Fibroblast of lung (primary cell): ENCODE measurements at places on chromosomes 1 and 21.

DNA sequence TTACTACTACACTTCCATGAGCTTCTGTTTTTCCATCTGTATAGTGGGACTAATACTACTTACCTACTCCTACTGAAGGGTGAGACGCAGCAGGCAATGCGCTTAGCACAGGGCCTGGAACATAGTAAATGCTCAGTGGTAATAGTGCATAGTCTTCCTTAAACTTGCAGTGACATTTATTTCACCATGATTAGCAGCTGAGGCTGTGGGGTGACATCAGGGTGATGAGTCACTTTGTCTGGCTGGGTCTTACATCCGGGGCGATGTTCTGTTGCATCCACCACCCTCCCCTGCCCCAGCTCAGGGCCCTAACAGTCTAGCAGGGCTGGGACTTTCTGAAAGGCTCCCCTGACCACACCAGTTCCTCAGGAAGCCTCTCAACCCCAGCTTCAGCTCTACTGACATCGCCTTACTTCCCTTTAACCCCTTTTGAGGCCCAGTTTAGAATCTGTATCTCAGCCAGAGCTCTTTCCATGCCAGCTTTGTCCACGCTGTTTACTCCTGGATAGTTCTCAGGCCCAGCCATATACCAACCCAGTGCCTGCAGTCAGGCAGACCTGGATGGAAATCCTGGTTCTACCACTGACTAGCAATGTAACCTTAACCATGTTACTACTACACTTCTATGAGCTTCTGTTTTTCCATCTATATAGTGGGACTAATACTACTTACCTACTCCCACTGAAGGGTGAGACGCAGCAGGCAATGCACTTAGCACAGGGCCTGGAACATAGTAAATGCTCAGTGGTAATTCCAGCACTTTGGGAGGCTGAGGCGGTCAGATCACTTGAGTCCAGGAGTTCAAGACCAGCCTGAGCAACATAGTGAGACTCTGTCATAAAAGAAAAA is 66.3 kb downstream of the CD58 start:
- peak; percentile 75 for DNase-seq

DNA sequence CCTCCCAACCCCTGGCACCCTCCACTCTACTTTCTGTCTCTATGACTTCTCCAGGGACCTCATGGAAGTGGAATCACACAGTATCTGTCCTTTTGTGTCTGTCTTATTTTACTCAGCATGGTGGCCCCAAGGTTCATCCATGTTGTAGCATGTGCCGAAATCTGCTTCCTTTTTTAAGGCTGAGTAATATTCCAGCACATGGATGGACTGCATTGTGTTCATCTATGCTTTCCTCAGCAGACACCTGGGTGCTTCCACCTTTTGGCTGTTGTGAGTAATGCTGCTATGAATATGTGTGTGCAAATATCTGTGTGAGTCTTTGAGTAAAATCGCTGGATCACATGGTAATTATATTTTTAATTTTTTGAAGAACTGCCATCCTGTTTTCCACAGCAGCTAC is 1.6 kb upstream of the PFKL start:
- DNase-seq, result no peak

- DNase-seq, result no peak
These were observed 258.3 kb upstream of the CAMK1G start for GRCh38 chr1:209324901-209325871.

DNA sequence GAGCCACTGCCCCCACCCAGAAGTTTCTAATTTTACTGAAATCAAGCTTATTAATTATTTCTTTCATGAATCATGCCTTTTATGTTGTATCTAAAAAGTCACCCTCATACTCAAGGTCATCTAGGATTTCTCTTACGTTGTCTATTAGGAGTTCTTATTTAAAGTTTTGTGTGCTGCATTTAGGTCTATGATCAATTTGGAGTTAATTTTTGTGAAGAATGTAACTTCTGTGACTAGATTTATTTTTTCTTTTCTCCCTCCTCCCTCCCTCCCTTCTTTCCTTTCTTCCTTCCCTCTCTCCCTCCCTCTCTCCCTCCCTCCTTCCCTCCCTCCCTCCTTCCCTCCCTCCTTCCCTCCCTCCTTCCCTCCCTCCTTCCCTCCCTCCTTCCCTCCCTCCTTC is 317.6 kb downstream of the PLA2G4A start:
- no peak for DNase-seq

DNA sequence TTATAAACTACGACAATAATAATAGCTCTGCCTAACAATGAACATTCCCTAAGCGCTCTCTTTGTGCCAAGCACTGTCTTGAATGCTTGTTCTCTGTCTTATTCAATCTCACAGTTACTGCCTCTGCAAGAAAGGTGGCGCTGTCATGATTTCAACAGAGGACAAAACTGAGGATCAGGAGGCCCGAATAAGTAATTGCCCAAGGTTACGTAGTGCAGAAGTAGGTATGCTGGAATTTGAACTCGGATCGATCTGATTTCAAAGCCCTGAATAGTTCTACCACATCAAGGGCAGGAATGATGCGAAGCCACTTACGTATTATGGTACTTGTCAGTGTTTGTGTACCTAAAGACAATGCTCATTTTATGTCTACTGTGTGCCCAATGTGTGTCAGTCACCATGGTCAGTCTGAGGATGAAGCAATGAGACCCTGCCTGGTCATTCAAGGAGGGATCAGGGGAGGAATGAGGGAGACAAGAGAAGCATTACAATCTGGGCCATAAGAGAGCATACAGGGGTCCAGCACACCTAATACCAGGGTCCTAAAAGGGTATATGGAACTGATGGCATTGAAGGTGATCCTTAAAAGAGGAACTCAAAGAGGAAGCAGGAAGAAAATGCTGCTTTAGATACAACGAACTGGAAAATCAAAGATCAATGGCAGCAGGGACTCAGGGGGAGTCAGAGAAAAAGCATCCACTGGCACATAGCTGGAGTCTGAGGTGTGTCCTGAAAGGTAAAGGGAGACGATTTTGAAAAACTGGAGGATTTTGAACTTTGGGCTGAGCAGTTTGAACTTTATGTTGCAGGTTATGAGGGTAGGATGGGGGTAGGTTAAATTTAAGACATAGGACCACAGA is 389.2 kb downstream of the PLPP3 start:
- no peak for DNase-seq

GRCh38 chr1:228457017-228457395 is 30.2 kb upstream of the RNF187 start:
- no peak for DNase-seq

DNA sequence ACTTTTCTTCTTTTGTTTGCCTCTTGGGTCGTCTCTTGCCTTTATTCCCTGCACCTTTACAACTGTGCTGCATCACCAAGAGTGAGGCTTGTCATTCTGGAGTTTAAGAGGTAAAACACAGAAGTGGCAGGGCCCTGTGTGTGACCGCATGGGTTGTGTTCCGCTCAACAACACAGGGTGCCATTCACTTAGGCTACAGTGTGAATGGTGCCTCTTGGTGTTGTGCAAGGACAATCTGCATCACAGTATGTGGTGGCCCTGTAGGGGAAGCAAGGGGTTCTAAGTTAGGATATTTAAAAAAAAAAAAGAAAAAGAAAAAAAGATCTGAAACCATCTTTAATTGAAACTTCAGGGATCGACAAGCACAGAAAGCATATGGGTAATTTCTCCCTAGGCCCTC is 38.2 kb downstream of the BRINP2 start:
- no peak for DNase-seq

DNA sequence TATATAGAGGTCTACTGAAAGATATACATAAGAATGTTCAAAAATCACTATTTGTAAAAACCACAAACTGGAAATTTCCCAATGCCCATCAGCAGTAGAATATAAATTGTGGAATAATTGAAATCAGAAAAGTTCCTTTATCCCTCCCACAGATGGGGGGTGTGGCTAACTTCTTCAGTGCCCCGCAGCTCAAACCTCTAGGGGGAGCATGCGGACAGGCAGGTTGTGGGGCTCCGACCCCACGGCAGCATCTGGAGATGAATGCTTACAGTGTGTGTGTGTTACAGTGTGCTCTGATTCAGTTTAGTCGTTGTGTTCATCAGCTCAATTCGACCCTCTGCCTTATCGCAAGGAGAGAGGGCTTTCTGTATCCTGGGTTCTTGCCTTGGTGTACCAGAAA is 262.1 kb upstream of the LRRC7 start:
- no peak for DNase-seq

DNA sequence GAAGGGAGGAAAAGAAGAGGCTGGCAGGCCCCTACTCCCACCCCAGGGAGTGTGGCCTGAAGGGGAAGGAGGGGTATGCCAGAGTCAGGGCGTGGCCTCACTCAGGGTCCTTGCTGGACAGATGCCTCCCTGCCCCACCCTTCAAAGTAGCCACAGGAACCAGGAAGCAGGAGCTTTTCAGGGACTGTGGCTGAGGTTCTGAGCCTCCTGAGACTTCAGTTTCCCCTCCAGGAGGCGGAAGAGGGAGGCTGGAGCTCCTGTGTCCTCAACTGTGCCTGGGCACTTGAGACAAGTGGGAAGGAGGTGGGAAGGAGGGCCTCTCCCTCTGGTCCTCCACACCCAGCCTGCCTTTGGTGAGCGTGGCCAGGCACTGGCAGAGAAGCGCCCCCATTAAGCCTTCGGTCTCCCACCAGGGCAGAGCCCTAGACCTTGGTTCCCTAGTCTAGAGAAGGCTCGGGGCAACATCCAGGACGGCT is 5.3 kb downstream of the CELSR2 start:
- no peak for DNase-seq

- DNase-seq, result no peak
These were observed 58.2 kb upstream of the ABCG1 start for GRCh38 chr21:42160765-42161164.

- no peak for DNase-seq
These were observed 21.3 kb downstream of the KIAA0040 start for GRCh38 chr1:175171036-175171913.

DNA sequence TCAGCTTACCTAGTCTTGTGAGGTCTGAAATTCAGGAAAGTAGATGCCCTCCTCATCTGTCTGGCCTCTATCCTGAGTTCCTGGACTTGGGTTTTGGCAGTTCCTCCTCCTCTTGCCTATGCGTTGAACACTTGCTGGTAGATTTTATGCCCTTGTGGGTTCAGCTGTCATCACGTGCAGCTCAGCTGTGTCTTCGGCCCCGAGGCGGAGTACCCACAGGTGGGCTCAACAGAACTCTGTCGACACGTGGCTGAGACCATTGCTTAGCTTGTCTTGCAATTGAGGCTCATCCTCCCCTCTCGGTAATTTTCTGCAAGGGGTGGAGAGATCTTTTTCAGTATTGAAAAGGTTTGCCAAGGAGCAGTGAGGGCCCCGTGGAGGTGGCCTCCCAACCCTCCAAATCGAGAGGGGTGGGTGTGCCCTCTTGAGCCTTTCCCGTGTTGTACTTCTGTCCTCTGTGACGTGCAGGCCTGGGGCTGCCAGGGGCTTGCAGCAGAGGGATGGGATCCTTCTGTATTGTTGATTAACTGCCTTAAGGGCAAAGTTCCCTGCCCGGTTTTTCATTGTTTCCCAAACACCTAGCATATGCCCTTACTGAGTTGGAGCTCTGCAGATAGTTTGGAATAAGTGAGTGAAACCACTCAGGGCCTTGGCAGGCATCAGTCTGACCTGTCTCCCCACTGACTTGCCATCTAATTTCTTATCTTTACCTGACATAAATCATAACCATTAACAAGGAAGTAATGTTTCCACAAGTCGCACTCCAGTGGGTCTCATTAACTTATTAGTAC is 2.9 kb downstream of the CENPS start:
- DNase-seq, result no peak

GRCh38 chr1:228827019-228827418 is 91.7 kb downstream of the RHOU start:
- DNase-seq, result no peak

DNA sequence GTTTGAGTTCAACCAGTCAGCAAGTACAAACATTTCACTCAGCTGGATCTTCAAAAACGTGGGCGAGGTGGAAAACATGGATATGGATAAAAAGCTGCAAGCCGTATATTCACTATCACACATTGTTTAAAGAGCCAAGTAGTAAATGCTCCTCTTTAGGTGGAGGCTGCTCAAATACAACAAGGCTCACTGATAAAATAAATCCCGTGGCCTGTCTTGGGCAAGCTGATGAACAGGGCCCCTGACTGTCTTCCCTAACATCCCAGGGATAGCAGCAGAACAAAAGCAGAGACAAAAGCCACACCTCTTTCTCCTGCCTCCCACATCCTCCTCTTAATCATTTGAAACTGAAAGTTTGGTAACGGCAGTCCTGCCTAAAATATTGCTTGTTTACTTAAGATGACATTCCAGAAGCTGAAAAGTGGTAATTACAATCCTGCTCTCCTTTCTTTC is 357.7 kb downstream of the TTLL7 start:
- DNase-seq, result peak; percentile 46

DNA sequence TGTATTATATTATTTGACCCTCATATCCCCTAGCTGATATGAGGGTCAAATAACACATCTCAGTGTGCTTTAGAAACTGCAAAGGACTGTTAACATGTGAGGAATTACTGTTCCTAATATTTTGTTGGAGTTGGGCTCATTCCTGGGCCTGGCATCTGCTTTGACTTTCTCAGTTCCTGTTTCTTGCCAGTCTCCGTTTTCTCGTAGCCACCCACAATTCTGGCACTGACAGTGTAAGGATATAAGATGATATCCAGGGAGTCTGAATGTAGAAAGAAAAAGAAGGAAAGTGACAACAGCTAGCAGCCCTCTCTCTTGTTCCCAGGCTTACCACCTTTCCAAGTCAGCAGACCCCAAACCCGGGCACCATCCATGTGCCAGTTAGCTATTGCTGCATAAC is 54.4 kb upstream of the SCMH1 start:
- DNase-seq, result no peak

GRCh38 chr1:206050655-206051235 is 2.2 kb upstream of the RHEX start:
- no peak for DNase-seq

DNA sequence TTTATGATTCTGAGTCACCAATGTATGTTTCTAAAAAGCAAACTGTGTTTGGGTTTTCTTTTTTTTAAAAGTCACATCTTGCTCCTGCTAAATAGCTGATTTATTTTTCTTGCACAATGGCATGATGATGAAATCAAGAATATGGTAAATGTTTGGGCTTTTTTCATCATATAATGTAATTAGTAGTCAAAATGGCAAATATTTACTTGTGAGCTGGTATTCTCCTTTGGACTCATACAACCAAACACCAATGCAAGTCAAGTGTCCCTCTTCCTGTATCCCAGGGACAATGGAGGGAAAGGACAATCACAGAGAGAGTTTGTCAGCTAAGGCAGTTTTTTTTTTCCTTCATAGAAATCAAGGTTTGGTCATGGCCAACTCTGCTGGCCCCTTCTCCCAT is 94.6 kb upstream of the RALGPS2 start:
- DNase-seq, result no peak

DNA sequence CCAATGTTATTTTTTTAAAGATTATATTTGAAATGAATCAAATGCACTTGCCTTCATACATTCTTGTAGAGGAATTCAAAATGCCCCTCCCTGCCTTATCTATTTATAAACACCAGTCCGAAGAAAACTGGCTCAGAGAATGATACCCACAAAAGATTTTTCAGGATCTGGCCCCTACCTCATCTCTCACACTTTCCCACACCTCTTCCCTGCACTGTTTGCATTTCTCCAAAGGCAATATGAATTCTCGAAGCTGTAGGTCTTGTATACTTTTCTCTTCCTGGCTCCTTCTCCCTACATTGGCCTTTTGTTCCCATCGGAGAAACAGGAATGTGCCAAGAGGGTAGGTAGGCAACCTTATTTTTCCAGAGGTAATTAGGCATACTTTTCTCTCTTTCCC is 12.0 kb upstream of the CCDC190 start:
- peak; percentile 79 for DNase-seq

- peak; percentile 78 for DNase-seq
These were observed 141.1 kb downstream of the TOMM20 start for GRCh38 chr1:234987415-234988154.

GRCh38 chr1:58583496-58583895 is 6.4 kb upstream of the TACSTD2 start:
- no peak for DNase-seq

- DNase-seq, result no peak
These were observed 153.8 kb upstream of the C1orf105 start for GRCh38 chr1:172266528-172267174.
